ENCODE measurements at places on chromosomes 5 and 9. TPM values are rescaled to one million over a fixed set of nuclear protein-coding genes. Genes with fewer than 3 reads are reported as not detected.

ZNF883 gene
- 2.2 TPM for total RNA-seq

ARSK gene
- 21.6 TPM for total RNA-seq

TMEM174 gene
- not detected for total RNA-seq

BARHL1 gene
- not detected for total RNA-seq

GFI1B gene
- 0.32 TPM for total RNA-seq

LRRC70 gene
- total RNA-seq, result 1.3 TPM

DNA sequence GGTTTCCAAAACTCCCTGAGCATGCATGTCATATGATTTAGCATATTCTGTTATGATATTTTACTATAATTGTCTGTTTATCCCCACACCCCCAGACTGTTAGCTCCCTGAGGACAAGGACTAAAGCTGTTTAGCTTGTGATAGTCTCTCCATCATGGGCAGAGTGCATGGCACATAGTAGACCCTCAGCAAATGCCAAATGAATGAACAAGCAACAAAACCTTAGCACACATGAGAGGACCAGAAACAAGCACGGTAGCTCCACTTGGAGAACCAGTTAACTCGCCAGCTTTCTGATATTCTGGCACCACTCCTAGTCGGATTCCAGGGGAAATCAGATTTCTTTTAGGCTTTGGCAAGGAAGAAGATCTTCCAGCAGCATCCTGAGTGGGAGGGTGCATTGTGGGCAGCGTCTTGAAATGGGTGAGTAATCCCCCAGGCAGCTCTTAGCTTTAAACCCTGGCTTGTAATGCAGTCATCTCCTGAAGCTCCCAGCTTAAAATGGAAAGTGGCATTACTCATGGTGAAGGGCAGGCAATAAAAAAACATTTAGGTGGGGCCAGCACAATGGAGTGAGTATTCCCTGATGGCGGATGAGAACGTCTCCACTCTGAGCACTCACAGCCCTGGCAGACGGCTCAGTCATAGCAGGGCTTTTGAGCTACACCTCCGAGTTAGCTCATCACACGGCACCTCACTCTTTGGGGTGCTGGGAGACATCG is 41.1 kb downstream of the FGF1 start:
- peak; percentile 95 for DNase-seq

DNA sequence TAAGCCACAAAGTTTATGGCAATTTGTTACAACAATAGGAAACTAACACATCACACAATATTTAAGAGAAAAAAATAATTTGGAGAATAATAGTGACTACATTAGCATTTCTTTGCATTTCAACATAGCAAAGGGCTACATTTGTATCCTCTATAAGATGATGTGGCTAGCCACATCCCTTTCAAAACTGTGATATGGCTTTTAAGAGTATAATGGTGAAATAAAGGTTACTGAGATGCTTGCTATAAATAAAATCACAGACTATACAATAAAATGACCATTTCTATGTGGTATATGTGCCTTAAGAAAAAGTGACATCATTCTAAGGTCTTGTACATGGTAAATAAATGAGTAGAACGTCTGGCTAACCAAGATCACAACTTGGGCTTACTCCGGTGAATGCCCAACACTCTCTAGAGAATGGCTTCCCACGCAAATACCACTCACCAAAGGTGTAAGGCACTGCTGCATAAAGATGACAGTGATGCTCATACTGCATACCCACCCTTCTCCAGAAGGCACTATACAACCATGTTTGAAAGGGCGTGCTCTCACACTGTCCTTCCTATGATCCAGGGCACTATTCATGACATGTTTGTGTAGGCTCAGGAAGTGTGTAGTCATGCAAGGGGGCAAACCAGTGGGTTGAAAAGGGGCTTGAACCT is 286.5 kb downstream of the MLLT3 start:
- no peak for DNase-seq

- DNase-seq, result peak; percentile 35
Measured at GRCh38 chr5:74630453-74631066, 10.0 kb downstream of the ENC1 start.

- DNase-seq, result no peak
Measured at GRCh38 chr5:137078171-137078665, 420.9 kb downstream of the SPOCK1 start.

DNA sequence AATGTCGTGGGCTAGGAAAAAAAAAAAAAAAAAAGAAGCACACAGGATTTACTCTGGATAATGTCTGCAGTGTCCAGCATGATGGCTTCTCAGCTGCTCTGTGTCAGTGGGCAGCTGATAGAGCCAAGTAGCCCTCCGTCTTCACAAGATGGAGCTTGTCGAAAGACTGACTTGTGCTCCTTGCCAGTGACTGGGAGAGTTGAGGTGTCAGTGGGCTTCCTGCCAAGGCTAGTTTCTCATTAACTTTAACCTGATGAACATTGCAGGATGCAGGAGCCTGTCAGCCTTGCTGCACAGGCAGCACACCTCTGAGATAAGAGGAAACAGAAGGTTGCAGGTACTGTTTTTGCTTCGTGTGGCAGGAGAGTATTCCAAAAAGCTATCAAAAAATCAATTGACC is 171.4 kb upstream of the SGCD start:
- DNase-seq, result no peak

- no peak for DNase-seq
Measured at GRCh38 chr5:39073767-39074016, 507 bp downstream of the RICTOR start.

DNA sequence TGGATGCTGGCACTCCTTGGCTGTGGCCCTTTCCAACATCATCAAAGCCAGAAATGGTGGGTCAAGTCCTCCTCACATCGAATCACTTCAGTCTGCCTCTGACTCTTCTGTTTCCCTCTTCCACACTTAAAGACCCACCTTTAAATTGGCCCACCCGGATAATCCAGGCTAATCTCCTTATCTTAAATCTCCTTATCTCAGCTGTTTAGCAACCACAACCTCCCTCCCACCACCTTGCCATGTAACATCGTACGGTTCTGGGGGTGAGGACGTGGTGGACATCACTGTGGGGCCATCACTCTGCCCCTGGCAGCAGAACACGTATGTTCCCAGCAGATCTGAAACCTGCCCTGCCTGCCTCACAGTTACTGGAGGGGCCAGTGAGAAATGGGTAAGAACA is 11.5 kb downstream of the IGFBPL1 start:
- no peak for DNase-seq

- no peak for DNase-seq
Measured at GRCh38 chr5:153404747-153405146, 85.7 kb upstream of the GRIA1 start.

DNA sequence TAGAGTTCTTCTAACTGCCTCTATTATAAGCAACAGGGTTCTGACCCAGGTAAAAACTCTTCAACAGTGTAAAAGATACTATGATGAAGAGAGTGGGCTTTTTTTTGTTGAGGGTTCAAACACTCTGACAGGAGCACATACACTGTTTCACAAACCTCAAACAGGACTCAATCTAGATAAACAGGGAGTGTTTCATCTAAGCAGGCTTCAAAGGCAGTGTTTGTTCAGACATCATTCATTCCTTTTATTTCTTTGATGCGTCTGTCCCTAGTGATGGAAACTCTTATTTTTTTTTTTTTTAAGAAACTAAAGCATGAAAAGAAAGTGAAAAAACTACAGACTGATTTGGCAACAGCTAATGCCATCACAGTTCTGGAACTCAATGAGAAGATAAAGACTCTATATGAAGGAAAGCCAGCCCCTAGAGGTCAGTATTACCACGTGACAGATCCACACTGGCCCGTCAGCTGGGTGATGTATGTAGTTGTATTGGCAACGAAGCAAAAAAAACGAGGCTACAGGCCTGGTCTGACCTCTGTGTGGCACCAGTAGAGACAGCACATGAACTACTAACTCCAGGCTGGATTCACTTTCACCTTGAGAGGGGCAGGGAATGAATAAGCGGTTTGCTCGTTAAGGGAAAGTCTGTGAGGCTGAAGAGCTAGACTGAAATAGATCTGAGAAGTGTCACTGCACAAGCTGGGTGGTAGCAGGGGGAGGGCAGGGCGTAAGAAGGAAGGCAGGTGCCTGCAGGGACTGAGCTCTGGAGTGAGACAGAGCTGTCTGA is 172.2 kb downstream of the CCDC192 start:
- DNase-seq, result peak; percentile 55

GRCh38 chr5:158789441-158789840 is 310.3 kb downstream of the EBF1 start:
- DNase-seq, result no peak

- DNase-seq, result no peak
Measured at GRCh38 chr9:114301798-114302565, 20.9 kb upstream of the ORM1 start.

DNA sequence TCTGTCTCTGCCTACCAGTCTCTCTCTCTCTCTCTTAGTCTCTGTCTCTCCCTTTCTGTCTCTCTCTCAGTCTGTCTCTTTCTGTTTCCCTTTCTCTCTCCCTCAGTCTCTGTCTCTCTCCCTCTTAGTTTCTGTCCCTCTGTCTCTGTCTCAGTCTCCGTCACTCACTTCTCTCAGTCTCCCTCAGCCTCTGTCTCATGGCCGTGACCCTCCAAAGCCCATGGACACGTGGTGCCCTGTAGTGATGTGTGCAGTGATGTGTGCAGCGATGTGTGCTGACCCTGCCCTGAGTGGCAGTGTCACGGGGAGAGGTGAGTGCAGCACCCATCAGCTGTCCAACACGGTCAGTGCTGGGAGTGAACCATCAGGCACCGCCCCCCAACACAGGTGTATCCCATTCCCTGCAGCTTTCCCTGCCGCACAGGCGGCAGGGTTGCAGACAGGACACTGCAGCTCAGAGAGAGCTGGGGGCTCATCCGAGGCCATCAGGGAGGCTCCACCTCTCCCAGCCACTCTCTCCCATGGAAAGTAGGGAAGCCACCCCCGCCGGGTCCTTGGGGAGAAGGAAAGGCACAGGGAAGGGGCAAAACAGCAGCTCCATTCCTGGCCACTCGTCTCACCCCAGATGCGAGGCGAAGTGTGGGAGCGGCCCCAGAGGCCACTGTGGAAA is 794 bp upstream of the LRRC14B start:
- DNase-seq, result no peak

- peak; percentile 21 for DNase-seq
Measured at GRCh38 chr5:115068239-115069086, 101.2 kb downstream of the TRIM36 start.

- peak; percentile 29 for DNase-seq
Measured at GRCh38 chr9:72665421-72665820, 144.0 kb downstream of the TMC1 start.

GRCh38 chr9:98786750-98787510 is 9.4 kb downstream of the ANKS6 start:
- no peak for DNase-seq

GRCh38 chr5:133697536-133698258 is 85.4 kb upstream of the FSTL4 start:
- DNase-seq, result no peak

GRCh38 chr9:132768932-132769905 is 99.0 kb downstream of the GTF3C4 start:
- DNase-seq, result peak; percentile 71

DNA sequence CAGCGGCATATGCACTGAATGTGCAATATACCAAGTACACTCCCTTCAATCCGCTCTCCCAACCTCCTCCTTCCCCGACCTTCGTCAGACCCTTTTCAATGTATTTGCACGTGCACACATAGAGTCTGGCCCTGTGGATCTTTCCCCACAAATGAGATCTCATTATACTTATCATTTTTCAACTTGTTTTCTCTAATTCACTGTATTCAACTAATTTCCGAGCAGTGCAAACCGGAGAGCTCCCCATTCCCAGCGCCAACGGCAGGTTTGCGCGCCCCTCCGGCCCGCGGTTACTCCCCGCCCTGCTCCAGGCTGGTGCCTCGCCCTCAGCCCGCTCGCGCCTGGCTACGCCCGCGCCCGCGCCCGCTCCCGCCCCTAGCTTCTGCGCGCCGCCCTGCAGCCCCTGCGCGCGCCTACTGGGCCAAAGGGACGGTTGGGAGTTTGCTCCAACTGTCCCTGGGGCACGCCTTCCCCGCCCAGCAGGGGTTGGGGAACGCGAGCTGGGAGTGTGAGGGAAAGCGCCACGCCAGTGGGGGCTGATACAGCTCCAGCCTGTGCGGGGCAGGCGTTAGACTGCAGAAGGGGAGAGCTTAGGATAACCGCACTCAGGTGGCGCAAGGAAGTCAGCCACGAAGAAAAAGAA is 3.3 kb upstream of the CDC20B start:
- DNase-seq, result peak; percentile 24

- no peak for DNase-seq
Measured at GRCh38 chr9:131879181-131879910, 139.5 kb upstream of the RAPGEF1 start.

DNA sequence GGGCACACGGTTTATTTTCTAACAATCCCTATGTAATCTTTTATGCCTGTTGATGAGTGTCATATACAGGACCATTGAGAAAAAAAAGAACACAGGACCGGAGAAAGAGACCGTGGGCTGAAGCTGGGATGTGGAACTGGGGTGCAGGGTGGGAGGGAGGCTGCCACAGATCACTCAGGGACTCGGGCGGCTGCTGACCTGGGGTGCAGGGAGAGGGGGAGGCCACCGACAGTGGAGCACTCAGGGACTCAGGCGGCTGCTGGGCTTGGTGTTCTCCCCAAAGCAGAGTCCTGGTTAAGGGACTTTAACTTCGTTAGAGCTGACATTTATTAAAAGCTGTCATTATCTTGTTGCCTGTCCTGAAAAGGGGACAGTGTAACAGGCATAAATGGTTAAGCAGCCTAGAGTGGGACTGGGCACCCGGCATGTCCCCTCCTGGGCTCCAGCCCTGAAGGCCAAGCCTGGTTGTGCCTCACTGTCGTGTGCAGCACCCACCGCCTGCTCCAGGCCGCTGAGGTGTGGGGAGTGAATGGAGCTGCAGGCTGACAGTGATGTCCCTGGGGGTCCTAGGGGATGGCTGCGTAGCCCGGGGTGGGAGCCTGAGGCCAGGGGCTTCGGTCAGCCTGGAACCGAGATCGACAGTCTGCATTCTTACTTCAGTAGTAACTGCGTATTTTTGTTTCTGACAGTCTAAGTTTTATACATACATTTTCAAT is 14.0 kb downstream of the NDUFS6 start:
- no peak for DNase-seq

GRCh38 chr5:125061726-125062125 is 315.3 kb upstream of the ZNF608 start:
- DNase-seq, result no peak

DNA sequence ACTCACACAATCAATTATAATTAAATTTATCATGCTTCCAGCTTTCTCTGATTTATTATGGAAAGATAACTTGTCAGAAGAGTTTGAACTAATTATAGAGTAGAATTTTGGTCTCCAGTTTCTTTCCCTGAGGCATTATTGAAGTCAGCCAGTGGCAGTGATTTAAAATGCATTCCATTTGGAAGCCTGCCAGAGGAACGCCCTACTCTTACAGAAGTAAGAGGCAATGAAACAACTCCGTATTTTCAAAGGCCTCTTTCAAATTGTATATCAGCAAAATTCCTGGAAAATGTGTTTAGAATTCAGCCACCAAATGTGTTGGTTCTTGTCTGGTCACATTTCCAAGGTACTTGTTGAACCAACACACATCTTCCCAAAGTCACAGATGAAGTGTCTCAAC is 640.9 kb downstream of the SEMA5A start:
- DNase-seq, result peak; percentile 77

All from fibroblast of villous mesenchyme (primary cell).